RWPE1 (cell line): ENCODE measurements at places on chromosomes 4 and X.

DNA sequence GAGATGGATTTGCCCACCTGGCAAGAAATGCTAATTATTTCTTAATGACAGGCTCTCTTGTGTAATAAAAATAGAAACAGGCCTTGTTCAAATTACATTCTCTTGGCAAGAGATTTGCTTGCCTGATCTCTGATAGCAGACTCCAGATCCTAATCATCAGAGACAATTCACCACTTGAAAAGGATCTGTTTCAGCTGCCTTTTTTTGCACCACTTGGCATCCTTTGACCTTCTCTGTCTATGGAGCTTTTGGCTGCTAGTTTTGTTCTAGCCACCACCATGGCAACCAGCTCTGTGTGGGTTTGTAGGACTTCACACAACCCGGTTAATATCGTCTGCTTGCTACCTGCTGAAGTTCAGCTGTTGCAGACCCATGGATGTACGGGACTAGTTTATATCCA is 241.1 kb upstream of the TLL1 start:
- DNase-seq, result no peak

- no peak for DNase-seq
These were observed 298.0 kb downstream of the C4orf33 start for GRCh38 chr4:129393976-129394375.

- DNase-seq, result no peak
These were observed 211.6 kb upstream of the TBL1X start for GRCh38 chrX:9253211-9253610.

DNA sequence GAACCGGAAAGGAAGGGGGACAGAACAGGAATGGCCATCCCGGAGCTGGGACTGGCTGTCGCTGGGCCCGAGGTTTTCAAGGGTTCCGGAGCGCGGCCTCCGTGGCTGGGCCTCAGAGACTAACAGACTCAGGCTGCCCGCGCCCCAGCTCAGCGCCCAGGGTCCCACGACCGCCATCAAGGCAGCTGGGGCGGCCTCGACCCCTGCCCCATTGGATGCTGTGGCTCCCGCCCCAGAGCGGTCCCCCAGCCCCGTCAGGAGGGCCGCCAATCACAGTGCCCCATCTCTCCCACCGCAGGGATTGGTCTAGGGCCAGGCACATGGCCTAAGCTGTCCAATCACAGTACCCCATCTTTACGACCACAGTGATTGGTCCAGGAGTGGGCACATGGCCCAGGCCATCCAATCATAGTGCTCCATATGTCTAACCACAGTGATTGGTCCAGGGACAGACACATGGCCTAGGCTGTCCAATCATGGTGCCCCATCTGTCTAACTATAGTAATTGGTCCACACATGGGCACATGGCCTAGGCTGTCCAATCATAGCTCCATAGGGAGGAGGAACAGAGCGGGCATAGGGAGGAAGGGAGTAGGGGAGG is 105.3 kb upstream of the NKX1-1 start:
- peak; percentile 25 for DNase-seq

DNA sequence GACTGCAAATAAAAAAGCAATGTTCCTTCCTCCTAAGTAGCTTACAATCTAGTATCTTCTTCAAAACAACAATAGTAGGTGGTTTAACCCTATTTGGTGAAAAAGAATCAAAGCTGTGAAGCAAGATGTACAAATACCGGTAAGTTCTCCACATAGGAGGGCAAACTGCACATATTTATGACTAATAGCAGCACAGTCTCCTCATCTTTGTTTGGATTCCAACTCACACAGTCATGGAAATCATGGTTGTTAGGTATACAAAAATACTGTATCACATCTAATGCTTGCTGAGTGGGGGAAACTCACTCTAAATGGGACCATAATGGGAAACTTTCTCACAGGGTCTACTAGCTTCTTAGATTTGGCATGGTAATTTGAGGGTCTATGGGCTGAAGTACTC is 597.2 kb downstream of the INPP4B start:
- no peak for DNase-seq

GRCh38 chr4:73055241-73055897 is 14.1 kb downstream of the COX18 start:
- no peak for DNase-seq

DNA sequence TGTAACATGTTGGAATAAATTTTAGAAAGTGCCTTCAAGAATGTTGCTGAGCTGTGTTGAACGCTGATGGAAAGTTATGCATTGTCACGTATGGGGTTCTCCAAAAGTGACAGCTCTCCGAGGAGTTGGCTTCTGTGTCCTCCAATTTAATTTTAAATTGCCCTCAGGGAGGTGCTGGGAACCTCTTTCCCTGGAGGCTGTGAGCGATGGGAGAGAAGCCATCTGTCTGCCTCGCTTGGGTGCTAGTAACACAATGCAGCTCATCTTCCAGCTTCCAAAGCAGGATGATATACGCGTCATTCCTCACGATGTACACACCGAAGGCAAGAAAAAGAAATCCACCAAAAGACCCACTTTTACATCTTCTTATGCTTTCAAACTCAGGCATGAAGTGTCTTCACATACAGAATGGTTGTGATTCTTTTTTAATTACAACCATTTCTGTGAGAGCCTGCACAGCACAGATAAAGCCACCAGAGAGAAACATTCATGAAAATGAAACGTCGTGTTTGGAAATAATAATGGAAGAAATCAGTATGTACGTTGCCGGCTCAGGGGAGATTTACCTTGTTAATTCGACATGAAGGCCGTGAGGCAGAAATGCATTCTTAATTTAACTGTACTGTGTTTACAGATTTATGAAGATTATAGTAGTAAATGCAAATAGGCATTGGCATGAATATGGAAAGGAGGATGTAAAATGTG is 218.9 kb downstream of the ASMT start:
- DNase-seq, result no peak

- no peak for DNase-seq
These were observed 4.2 kb upstream of the NOCT start for GRCh38 chr4:139011225-139011950.

DNA sequence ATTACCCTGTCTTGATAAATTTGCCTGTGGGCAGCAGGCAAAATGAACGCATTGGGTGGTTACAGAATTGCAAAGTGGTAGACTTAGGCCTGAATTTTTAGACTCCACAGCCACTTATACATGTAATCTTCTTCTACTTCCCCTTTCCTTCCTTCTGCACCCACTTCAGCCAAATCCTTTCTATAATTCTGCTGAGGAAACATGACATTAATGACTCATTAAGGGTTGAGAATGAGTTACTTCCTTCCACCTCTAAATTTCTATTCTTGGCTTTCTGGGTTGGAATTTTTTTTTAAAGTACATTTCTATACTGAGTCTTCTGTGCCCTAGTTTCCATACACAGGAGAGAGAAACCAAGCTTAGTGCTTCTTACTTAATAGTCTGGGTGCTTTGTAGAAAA is 10.1 kb downstream of the PAPSS1 start:
- no peak for DNase-seq
